ENCODE measurements at places on chromosomes 13 and 19.

DNA sequence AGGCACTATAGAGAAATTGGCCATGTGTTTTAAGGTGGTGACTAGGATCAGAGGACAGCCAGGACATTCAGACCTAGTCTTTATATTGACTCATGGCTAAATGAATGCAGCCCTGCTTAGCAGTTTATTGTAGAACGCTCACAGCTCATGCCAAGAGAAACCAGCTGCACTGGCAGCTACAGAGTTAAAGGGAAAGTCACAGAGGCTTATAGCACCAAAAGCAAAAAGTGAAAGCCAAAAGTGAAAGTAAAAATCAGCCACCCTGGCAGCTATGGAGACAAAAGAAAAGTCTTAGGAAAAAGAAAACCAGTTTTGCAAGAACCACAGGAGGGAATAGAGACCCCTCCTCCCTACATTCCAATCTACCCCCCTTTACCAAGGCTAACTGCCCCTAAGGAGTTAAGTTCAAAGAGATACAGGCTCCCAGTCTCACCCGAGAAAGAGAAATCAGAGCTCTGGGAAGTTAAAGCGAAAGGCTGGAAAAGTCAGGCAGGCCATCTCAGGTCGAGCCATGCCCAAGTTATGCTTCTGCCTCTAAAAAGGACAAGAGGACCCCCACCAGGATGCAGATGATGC lies 99.0 kb downstream of the ZNF429 start:
- no peak for DNase-seq

DNA sequence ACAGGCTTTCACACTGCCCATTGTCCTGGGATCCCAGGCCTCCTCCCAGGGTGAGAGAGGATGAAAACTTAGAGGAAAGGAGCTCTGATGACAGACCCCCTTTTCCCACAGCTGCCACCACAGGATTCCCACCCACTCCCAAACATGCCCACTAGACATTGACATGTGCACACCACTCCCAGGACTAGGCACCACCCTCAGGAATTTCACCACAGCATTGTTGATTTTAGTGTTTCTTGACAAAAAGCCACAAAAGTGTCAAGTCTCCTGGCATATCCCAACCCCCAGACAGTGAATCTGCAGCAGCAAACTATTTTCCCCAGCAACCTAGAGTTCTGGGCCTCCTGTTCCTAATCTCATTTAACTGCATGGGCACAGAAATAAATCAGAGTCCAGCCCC lies 10.1 kb downstream of the ZNF714 start:
- DNase-seq = no peak

GRCh38 chr13:71149498-71150363 lies 717.3 kb downstream of the DACH1 start:
- DNase-seq = no peak

GRCh38 chr19:44447916-44448674 lies at the start of gene ZNF229:
ZNF229 (minus strand) TSS chr19:44448472; CDS start chr19:44442847, 5,625 bp downstream.
- peak; percentile 91 for DNase-seq

DNA sequence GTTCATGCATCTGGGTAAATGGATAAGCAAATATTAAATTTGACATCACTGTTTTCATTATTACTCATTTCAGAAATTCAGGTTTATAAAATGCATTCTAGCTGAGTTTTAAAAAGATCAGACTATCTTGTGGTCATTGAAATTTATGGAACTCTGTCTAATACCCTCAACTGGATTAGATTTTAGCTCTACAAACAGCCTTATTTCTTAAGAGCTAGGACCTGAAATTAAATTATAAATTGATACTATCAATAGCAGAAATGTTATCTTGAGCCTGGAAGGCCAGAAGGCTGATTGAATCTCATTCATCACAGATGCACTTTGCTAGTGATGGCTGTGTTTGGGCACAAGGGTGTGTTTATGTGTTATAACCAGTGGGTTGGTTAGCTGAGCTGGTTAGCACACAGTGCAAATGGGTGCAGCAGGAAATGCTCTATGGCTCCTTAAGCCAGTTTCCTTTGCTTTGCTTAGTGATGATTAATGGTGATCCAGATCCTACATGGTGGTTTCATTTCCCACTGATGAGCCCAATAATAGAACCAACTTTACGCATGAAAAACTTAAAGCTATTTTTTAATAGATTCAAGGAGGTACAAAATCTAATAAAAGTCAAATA lies 310.8 kb upstream of the KLF12 start:
- no peak for DNase-seq

GRCh38 chr13:31786011-31786410 lies 46.7 kb downstream of the RXFP2 start:
- DNase-seq = no peak

DNA sequence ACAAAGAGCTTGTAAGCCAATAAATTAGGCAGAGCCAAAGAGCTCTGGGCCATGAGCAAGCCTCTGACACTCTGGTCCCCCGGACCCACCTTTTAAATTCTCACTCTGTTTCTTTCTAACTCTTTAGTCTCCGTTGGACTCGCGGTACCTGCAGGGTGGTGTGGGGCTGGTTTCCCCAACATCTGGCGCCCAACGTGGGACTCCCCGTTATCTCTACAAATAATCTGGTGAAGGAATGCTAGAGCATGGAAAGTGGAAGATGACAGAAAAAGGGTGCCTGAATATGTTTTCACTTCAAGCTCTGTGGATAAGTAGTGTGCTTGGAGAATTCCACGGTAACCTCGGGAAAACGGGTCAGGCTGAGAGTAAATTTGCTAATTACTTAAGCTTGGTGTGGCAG lies 36.5 kb upstream of the CYP2B6 start:
- no peak for DNase-seq

- no peak for DNase-seq
Measured at GRCh38 chr13:101919541-101920181, 467.2 kb downstream of the ITGBL1 start.

DNA sequence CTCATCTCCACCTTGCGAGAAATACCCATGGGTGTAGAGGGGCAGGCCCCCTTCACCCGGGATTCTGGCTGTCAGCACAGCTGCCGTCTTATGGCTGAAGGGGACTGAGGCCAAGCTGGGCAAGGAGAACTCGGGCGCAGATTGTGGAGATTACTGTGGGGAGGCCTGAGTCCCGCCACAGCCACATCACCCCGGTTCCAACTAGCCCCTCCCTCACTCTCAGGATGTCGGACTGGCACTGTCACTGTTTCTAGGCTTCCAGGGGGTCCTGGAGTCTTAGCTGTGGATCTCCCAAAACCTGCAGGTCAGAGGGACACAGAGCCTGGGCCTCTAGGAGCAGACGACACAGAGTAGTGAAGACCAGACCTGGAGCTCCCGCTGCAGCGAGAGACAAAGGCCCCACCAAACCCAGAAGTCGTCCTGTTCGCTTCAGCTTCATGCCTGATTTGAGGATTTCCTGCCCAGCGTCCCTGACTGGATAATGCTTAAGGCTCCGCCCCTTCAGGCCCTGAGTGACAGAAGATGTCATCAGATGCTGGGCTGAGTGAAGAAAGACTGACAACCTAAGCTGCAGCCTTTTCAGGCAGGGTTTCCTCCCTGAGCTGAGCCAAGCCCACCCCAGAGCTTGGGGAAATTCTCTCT lies 55.8 kb downstream of the ZNF93 start:
- no peak for DNase-seq

GRCh38 chr13:77916488-77916887 lies 2.1 kb downstream of the EDNRB start:
- DNase-seq = no peak

DNA sequence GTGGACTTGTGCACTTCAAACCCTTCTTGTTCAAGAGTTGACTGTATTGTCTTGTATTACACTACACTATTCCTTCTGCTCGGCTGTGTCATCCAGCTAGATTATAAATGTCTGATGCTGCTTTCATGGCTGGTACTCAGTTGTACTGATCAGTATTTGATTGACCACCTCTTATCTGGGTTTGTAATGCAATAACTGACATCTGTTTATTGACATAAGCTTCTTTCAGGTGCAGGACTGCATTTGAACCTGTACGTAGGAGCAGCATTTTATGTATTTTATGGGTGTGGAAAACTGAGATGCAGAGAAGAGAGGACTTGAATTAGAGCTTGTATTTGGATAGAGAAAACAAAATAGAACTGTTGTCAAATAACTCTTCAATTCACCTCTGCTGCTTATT lies 309.2 kb downstream of the FGF9 start:
- DNase-seq = no peak

- DNase-seq = no peak
Measured at GRCh38 chr19:45494261-45494916, 2.5 kb downstream of the RTN2 start.

GRCh38 chr19:4295972-4296771 lies 6.0 kb downstream of the TMIGD2 start:
- peak; percentile 23 for DNase-seq

- no peak for DNase-seq
Measured at GRCh38 chr19:41192574-41193429, at the start of gene CYP2S1. CYP2S1 (plus strand) TSS chr19:41193219; CDS start chr19:41193265, 46 bp downstream.

DNA sequence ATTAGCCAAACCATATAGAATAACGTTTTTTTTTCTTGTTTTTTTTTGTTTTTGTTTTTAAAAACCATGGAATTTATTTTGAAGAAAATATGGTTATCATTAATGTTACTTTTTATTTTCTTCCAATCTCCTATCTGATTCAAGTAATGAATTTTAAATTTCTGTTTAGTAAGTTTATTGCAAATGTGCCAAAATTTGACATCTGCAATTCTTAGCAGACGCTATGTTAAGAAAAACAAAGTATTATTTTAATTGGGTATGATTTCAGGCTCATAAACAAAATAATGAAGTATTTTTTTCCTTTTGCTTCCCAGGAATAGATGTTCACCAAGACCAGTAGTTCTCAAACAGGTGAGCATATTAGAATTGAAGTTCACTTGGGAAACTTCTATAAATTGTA lies 63.1 kb downstream of the POSTN start:
- no peak for DNase-seq

GRCh38 chr13:72726726-72727416 lies 558 bp downstream of the MZT1 start:
- DNase-seq = peak; percentile 78

- no peak for DNase-seq
Measured at GRCh38 chr13:19984430-19985218, 26.1 kb downstream of the ZMYM2 start.

DNA sequence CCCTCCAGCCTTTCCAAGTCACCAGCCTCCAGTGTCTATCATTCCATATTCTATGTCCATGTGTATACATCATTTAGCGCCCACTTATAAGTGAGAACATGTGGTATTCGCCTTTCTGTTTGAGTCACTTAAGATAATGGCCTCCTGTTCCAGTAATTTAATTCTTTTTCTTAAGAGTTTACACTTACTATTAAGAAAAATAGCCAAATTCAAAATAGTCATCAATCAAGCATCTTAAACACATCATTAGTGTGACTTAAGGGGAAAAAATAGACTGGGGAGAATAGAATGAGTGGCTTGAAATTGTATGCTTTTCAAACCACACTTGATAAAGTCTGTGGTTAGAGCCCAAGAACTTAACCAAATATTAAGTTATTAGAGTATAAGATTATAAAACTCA lies 248.0 kb downstream of the MAB21L1 start:
- no peak for DNase-seq

DNA sequence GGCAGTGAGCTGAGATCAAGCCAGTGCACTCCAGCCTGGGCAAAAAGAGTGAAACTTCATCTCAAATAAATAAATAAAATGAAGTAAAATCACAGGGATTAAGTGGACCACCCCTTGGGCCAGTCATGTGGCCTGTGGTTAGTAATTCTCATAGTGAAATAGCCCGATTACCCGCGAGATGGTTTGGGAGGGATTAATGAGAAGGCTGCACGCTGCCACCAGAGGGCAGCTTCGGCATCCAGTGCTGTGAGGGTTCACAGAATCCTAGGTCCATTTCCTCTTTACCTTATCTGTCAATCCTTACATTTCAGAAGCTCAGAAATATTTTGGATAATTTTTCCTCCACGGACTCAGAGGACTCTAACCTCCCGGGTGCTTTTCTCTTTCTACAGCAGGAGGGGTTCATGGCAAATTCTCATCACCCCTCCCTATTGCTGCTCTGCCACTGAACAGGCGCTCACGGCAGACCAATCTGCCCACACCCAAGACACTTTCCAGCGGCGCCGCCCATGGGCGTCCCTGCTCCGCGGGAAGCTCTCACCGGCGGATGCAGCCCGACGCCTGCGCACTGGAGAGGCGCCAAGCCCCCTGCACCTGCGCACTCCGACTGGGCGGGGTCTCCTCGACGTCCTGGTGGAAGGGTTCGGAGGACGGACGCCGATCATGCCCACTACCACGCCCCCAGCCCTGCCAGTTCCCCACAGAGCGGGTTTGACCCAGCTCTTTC lies 11.0 kb downstream of the ZNF835 start:
- no peak for DNase-seq

GRCh38 chr13:90838317-90838960 lies 509.0 kb upstream of the MIR17HG start:
- no peak for DNase-seq
